ENCODE measurements at places on chromosomes 3 and 15. TPM values are rescaled to one million over a fixed set of nuclear protein-coding genes. Genes with fewer than 3 reads are reported as not detected.

Gene DUOX1
- 0.26 TPM for total RNA-seq

Gene NKTR
- 58.9 TPM for total RNA-seq

Gene TRPM1
- not detected for total RNA-seq

Gene LRRC31
- total RNA-seq, result not detected

Gene FBXW12
- total RNA-seq, result not detected

Gene DVL3
- total RNA-seq, result 110 TPM

Gene QTRT2
- 17.2 TPM for total RNA-seq

Gene P4HTM
- total RNA-seq, result 25.0 TPM

Gene C3orf85
- total RNA-seq, result not detected

Gene CD200R1
- 0.67 TPM for total RNA-seq

Gene DPPA4
- total RNA-seq, result 83.0 TPM

Gene KCNAB1
- 0.72 TPM for total RNA-seq

Gene CLDN18
- total RNA-seq, result not detected

All from astrocyte (in vitro differentiated cells and primary cell).